ENCODE measurements at places on chromosomes 1 and 21.

DNA sequence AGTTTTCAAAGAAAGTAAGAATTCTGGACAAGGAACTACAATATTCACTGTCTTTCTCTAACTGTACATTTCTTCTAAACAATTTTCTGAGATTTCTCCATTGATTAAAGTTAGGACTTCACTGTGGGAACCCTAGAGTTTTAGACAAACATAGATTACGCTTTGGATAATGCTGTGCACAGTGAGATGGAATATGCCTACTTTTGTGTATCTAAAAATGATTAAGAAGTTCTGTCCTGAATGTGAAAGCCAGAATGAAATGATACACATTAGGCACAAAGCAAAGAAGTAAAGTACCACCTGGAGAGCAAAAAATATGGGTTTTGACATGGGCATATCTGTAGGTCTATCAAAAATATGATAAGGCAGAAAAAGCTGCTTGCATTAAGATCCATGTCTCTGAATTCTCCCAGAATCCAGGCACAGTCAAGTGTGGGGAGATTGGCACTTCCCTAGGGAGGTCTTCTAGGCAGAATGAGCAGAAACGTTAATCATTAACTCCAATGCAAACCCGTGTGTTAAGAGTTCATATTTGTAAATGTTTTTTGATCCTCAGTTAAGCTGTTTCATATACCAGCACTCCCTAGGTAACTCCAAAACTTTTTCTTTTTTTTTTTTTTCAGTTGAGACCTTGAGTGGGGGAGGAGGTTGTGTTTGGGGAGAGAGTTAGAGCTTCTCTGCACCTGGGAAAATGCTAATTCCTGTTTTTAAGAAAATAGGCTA, 467.1 kb downstream of the LMO4 start:
- DNase-seq: no peak

DNA sequence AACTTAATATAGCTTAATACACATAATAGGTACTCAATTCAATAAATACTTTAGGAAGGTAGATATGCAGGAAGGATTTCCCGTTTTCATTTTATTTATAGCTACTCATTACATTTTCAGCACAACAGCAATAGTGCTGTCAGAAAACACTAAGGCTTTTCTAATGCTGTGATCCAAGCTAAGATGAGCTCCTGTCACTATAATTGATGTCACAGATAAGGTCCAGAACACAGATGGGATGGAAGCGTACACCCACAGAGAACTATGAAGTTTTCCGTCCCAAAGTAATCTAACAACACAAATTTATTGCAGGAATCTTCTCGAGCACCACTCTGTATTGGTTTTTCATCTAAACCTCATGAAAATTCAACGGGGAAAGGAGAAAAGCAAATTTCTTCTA, 13.6 kb downstream of the AUNIP start:
- DNase-seq: no peak

- DNase-seq: no peak
These were observed 37.3 kb upstream of the HYI start for GRCh38 chr1:43491061-43491460.

DNA sequence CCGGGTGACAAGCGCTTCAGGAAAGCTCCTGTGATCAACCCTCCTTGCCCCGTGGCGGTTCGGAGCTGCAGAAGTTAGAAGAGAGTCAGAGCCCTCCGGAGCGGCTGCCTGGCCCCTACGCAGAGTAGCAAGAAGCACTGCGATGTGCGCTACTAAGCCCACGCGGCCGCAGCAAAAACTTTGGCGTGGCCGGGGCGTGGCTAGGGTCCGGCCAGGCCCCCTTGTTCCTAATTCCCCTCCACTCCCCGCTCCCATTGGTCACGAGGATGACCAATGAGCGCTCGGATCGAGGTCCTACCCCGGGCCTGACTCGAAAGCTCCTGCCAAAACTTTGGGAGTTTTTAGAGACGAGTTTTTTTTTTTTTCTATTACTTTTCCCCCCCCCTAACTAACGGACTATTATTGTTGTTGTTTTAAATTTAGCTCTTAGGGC, at the start of gene HLX:
Gene HLX (plus strand): TSS at position 368 of the 433 bp plus-strand sequence. CDS start 415 bp downstream, outside the sequence.
- DNase-seq: no peak

DNA sequence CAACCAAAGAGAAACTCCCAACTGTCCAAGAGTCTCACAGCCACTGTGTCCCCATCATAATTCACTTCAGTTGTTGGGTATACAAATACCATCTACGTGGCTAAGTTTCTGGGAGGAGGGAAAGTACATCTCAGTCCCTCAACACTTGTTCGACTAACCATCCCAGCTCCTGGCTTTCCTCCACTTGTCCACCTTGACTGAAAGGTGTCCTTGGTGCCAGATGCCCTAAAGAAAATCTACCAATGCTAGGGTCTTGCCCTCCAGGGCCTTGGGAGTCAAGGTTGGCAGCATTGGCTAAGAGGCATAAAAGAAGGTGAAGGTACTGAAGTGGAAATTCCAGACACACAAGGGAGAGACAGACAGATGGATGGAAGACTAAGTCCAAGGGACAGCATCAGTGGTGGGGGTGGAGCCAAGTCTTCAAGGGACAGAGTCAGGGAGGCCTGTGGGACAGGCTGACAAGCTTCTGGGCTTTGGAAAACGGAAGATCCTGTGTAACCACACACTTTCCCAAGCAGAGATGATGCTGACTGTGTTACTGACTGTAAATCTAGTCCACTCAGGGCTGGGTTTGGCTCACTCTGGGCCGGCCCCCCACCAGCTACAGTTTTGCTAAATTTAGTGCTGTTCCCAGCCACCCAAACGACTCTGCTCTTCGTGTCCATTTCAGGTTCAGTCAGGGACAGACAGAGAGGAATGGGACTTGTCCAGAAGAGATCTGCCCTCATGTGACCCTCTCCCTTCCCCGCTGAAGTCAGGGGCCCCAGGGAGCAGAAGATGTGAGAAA, 60.1 kb downstream of the CD34 start:
- DNase-seq: no peak

DNA sequence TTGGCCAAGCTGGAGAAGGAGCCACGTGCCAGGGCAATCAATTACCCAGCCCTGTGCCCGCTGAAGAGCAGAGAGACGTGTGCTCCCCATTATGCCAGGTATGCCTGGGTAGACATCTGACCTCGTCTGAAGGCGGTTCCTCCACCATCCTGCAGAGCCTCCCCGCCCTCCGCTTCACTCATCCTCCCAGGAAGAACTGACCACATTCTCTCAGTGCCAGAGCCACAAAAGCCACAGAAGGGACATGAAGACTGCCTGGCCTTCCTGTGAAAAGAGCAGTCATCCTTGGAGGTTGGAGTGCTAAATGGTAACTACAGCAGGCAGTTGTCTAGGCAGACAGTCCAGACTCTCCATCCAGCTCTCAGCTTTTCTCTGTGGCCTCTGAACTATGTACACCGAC, 12.0 kb downstream of the SYT2 start:
- DNase-seq: no peak

DNA sequence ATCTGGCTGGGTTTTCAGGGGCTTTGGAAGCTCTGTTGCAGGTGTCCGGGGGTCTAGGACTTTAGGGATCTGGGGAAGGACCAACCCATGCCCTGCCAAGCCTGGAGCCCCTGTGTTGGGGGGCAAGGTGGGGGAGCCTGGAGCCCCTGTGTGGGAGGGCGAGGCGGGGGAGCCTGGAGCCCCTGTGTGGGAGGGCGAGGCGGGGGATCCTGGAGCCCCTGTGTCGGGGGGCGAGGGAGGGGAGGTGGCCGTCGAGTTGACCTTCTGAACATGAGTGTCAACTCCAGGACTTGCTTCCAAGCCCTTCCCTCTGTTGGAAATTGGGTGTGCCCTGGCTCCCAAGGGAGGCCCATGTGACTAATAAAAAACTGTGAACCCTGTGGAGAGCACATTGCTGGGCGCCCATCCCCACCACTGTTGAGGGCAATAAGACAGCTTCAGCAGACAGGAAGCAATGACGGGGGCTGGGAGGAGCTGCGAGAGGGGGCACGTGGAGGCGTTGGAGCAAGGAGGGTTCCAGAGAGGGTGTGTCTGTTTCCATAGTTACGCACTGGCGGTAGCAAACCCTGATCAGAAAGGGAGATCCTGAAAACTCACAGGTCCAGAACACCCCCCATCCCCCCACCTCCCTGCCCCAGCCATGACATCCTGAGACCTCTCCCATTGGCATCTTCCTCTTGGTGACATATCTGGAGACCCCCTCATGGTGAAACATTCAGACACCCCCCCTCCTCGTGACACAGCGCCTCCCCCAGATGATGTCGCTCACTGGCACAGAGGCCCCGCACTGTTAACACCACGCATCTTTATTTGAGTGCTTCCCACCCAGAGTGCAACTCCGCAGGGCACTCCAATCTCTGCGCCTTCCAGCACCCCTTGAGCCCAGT, 8.4 kb downstream of the MYBPH start:
- DNase-seq: no peak

GRCh38 chr1:162847839-162848453, 13.0 kb downstream of the CCDC190 start:
- DNase-seq: peak; percentile 86

DNA sequence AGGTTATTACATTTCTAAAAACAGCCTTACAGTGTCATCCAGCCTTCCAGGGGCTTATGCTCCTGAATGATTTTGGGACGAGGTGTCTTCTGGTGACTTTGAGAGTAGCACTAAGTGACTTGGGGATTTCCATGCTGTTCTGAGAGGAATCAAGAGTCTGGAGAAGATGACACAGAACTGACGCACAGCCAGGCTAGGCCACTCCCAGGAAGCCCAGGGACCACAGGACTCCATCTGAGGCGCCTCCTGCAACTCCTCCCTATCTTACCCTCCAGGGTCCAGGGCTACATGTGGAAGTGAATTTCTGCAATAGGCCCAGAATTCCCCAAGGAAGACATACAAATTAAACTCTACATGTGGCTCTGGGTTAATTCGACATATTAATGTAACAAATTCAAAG, 92.5 kb downstream of the SLC25A24 start:
- no peak for DNase-seq

GRCh38 chr1:98119796-98120195, 199.0 kb upstream of the DPYD start:
- DNase-seq: no peak

- peak; percentile 37 for DNase-seq
These were observed 273.6 kb upstream of the LRRC7 start for GRCh38 chr1:69294171-69294570.

- no peak for DNase-seq
These were observed 5.3 kb upstream of the EVA1B start for GRCh38 chr1:36328713-36329112.

GRCh38 chr1:218219460-218219859, 65.6 kb upstream of the RRP15 start:
- DNase-seq: no peak

DNA sequence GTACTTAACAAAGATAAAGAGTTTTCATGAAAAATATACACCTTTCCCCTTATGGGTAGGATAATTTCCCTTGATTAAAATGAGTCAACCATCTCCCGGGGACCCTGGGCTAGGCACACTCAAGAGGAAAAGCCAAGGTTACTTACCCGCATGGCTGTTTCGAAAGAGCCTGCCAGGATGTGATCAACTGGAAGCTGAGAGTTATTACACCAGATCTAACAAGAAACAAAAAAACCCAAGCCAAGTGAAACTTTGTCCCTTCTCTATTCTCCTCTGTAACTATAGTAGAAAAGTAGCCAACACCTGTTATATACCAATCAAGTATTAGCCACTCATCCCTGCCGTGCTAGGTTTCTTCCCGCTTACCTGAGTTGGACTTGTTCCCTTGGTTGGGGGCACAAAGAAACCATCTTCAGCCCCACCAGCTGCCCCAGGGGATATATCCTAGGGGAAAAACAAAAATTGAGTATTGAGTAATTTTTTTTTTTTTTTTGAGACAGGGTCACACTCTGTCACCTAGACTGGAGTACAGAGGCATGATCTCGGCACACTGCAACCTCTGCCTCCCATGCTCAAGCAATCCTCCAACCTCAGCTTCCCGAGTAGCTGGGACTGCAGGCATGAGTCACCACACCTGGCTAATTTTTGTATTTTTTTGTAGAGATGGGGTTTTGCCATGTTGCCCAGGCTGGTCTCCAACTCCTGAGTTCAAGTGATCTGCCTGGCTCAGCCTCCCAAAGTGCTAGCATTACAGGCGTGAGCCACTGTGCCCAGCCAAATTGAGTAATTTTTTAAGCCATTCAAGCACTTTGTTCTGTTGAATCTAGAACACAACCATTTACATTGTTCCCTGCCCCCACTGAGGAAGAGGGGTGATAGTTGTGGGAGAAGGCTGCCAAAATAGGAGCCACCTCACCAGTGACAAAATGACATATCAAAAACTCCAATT, 8.4 kb upstream of the PEX19 start:
- no peak for DNase-seq

GRCh38 chr1:20685099-20685662, 24.0 kb upstream of the DDOST start:
- no peak for DNase-seq

DNA sequence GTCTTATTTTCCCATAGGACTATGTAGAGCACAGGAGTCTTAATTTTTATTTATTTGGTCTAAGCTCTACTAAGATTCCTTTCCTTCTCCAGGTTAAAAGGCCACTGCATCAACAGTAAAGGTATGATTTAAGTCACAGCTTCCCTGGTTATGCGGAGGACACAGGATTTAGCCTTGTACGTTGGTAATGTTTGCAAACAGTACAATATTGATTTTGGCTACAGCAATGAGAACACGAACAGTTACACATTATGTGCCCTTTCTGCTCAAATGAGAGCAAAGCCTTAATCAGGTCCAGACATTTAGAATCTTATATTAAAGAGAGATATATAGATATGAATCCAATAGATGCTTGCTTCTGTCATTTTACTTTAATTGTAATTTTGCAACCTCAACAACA, 264.0 kb downstream of the NUF2 start:
- no peak for DNase-seq
